H7 (cell line): ENCODE measurements at places on chromosomes 1 and 21. TPM values are rescaled to one million over a fixed set of nuclear protein-coding genes. Genes with fewer than 3 reads are reported as not detected.

The COL24A1 gene
- 0.21 and 1.0 TPM in 2 replicates for total RNA-seq

GRCh38 chr1:21514245-21514644, 5.0 kb downstream of the ALPL start:
- no peak for DNase-seq

GRCh38 chr1:24535021-24535424, 20.9 kb upstream of the NCMAP start:
- DNase-seq, result peak; percentile 59

DNA sequence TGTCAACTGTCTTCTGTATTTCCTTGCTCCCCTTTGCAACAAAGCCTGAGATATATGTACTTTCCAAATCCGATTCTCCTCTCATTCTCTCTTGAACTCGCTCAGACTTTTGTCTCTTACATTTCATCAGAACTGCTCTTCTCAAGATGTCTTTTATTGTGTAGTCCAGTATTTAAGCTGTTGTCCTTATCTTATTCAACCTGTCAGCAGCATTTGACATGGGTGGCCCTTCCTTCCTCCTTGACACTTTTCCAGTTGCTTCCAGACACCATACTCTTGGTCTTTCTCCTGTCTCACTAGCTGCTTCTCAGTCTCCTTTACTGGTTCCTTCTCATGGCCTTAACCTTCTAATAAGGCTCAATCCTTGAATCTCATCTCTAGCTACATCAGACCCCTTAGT, 47.0 kb downstream of the TSNAX start:
- DNase-seq, result no peak

GRCh38 chr1:204337583-204337982, 22.1 kb downstream of the PLEKHA6 start:
- DNase-seq, result no peak
